ENCODE measurements at places on chromosomes 1 and 21. TPM values are rescaled to one million over a fixed set of nuclear protein-coding genes. Genes with fewer than 3 reads are reported as not detected.

HLX gene
- 18.9 TPM for total RNA-seq

PDPN gene
- 0.77 TPM for total RNA-seq

ALX3 gene
- not detected for total RNA-seq

CR1L gene
- total RNA-seq = not detected

SKI gene
- total RNA-seq = 19.7 TPM

GJC2 gene
- 2.7 TPM for total RNA-seq

SPATA21 gene
- not detected for total RNA-seq

C2CD2 gene
- total RNA-seq = 62.9 TPM

LCE3E gene
- total RNA-seq = not detected

LGR6 gene
- not detected for total RNA-seq

IRF6 gene
- 0.19 TPM for total RNA-seq

CFAP74 gene
- total RNA-seq = not detected

CFHR2 gene
- not detected for total RNA-seq

VSIG8 gene
- total RNA-seq = not detected

NCF2 gene
- 0.19 TPM for total RNA-seq

PPIAL4G gene
- not detected for total RNA-seq

NFIA gene
- total RNA-seq = 4.2 TPM

DNAJC28 gene
- 1.7 TPM for total RNA-seq

IL12RB2 gene
- total RNA-seq = not detected

TMEM51 gene
- total RNA-seq = 7.0 TPM

CFHR1 gene
- total RNA-seq = 0.19 TPM

FCN3 gene
- not detected for total RNA-seq

B3GALNT2 gene
- 53.1 TPM for total RNA-seq

SLC44A5 gene
- total RNA-seq = 0.38 TPM

KLF17 gene
- 0.19 TPM for total RNA-seq

UQCRHL gene
- 2.0 TPM for total RNA-seq

FCER1A gene
- total RNA-seq = not detected

LORICRIN gene
- not detected for total RNA-seq

AZIN2 gene
- 2.5 TPM for total RNA-seq

GCLM gene
- total RNA-seq = 18.3 TPM

PTPN7 gene
- total RNA-seq = not detected

BMP8A gene
- total RNA-seq = 0.19 TPM

PCBP3 gene
- total RNA-seq = 6.2 TPM

VASH2 gene
- total RNA-seq = not detected

SYTL1 gene
- under 0.01 TPM for total RNA-seq

ARHGEF10L gene
- 20.1 TPM for total RNA-seq

LDLRAD1 gene
- not detected for total RNA-seq

GPATCH2 gene
- 17.3 TPM for total RNA-seq

RORC gene
- not detected for total RNA-seq

HMGCS2 gene
- total RNA-seq = not detected

CRP gene
- total RNA-seq = not detected

RIPK4 gene
- 0.38 TPM for total RNA-seq

SPRR5 gene
- total RNA-seq = not detected

ZC3H11A gene
- total RNA-seq = 75.0 TPM

RNF19B gene
- 12.1 TPM for total RNA-seq

MYOG gene
- not detected for total RNA-seq

OR2T35 gene
- not detected for total RNA-seq

IGSF9 gene
- not detected for total RNA-seq

ANKRD65 gene
- under 0.01 TPM for total RNA-seq

FGR gene
- not detected for total RNA-seq

CAPZB gene
- 145 TPM for total RNA-seq

RNF186 gene
- not detected for total RNA-seq

PRR9 gene
- total RNA-seq = not detected

FAM78B gene
- total RNA-seq = under 0.01 TPM

NRIP1 gene
- 38.1 TPM for total RNA-seq
